Colonic mucosa (tissue), 4 donors: ENCODE measurements at places on chromosomes 3 and 15.

DNA sequence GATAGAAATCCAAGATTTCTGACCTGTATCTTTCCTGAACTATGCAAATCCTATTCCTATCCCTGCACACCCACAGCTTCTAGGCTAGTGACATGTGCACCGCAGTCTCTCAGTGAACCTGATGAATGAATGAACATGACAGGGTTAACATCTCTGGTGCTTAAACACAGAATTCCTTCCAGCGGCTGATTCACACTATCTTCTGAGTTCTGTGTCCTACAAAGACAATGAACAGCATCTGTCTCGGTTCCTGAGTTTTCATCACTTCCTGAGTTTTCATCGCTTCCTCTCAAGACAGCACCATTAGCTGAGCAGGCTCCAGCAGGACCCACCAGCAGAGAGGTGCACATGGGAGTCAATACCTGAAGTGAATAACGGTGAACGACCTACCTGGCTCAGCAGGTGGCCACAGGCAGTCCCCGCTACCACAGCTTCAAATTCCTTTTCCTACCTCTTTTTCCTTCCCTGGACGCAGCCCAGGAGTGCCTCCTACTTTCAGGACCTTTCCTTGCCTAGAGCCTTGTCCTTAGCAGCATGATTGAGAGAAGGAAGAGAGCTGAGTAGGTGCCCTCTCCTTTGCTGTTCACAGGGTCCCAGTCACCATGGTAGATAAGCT lies 113.5 kb downstream of the IGF2BP2 start:
- no peak for DNase-seq

DNA sequence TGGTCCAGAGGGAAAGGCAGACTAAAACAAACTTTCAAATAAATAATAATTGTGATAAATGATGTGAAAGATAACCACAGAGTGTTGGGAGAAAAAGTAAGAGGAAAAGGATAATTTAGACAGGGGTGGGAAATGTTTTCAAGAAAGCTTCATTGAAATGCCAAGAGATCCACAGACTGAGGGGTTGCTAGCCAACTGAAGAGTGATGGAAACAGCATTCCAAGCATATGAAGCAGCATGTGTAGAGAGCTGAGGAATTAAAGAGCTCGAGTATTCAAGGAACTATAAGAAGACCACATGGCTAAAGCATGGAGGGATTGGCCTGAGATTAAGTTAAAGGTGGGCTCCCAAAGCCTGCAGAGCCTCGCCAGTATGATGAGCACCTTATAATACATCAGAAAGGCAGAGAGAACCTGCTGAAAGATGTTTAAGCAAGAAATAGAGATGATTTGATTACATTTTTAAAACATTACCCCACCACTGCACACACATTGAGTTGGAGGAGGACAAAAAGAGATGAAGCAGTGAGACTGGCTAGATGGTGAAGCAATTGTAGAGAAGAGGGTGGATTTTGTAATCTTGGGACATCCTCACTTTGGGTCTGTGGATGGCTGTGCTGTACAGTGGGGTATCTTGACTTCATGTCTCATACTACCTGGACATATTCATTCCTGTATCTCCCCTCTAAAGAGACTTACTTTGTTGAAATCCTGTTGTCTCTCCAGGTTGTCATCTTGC lies 100.8 kb downstream of the STAC start:
- DNase-seq, result no peak

DNA sequence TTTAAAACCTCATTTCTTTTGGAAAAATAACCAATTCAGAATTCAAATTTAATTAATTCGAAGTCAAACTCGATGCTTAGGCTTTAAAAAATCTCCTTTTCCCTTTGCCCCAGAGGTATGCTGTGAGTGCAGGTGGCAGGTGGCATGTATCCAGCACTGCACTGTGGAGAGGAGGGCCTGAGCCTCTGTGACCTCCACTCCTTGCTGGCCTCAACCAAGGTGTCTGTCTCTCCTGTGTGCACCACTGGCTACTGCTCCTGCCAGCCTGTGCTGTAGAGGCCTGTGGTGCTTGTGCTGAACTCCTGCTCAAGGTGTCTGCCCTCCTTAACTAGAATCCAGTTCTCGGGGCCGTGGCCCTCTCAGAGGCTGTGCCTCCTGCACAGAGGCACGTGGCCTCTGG lies 56.2 kb upstream of the NEDD4 start:
- DNase-seq, result no peak

- no peak for DNase-seq
These were observed 55.8 kb downstream of the SHOX2 start for GRCh38 chr3:158050461-158050860.

DNA sequence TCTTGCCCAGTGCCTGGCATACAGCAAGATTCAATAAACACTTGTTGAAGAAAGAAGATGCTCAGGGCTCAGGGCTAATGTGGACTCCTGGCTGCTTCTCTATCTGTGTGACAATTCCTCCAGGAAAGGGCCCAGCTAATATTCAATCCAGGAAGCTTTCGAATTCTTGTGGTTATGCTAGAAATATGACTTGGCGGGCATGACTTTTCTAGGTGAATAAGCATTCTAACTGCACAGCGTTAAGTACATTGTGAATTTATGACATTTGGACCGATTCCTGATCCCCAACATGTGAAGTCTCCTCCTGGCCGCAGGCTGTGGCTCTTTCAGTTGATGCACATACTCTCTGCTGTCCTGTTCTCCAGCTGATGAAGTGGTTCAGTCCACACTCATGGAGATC lies 117.0 kb downstream of the IMPG2 start:
- no peak for DNase-seq

DNA sequence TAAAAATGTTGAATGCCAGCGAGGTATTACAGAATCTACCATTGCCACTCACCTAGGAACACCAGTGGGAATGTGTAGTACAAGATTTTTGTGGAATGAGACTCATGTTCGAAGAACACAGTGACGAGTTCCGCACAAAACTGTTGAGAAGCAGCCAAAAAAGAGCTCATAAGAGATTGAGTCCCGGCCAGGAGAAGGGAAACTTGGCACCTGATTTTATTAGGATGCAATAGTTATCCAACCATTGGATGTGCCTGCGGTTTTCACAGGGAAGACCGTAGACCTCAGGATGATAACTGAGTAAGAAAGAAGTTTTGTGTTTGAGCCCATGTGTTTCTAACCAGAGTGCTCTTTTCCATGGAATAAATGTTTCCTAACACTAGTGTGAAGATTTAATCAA lies 88.9 kb downstream of the PTPRG start:
- peak; percentile 53 for DNase-seq

- no peak for DNase-seq
These were observed 513.4 kb downstream of the ZNF385D start for GRCh38 chr3:21237638-21238037.

- no peak for DNase-seq
These were observed 44.8 kb downstream of the AP4E1 start for GRCh38 chr15:50953302-50953701.

- peak; percentile 17 for DNase-seq
These were observed 39.9 kb upstream of the MB21D2 start for GRCh38 chr3:192957441-192958021.

- DNase-seq, result no peak
These were observed 21.9 kb upstream of the ST3GAL6 start for GRCh38 chr3:98741121-98741716.

- DNase-seq, result no peak
These were observed 220.9 kb upstream of the SUCLG2 start for GRCh38 chr3:67875338-67875737.

- DNase-seq, result no peak
These were observed 271.5 kb downstream of the IL5RA start for GRCh38 chr3:2838546-2839157.

- DNase-seq, result no peak
These were observed 30.9 kb downstream of the CDC25A start for GRCh38 chr3:48157202-48157840.

- DNase-seq, result no peak
These were observed 99.8 kb downstream of the KCNH8 start for GRCh38 chr3:19248143-19248542.

DNA sequence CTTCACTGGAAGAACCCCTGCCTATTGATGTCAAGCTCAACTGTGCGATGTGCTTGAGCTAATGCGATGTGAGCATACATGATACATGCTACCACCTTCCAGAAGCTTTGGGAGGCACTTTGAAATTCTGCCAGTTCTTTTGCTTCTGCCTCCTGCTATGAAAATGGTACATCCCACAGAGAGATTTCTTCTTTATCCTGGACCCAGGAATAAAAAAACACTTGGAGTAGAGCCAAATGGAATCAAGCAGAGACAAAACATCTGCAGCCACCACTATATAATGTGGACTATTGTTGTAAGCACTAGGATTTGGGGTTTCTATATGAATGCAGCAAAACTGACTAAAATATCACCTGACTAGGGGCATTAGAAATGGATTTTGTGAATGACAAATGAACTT lies 119.9 kb upstream of the GAP43 start:
- DNase-seq, result no peak

- DNase-seq, result no peak
These were observed 968.4 kb downstream of the ZPLD1 start for GRCh38 chr3:103403191-103403590.

DNA sequence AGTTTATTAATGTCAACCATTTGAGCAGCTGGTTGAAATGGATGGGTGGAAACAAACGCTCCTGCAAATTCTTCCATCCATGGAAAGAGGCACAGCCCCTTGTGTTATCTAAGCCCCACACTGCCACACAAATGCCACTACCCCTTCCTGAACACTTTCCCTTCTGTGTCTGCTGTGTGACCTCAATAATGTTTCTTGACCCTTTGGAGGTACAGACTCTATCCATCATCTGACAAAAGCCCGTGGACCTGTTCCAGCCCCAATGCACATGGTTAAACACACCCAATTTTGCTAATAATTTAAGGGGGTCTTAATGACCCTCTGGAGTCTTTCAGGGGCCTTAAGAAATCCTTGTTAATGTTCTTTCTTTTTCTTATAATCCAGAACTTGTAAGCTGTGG lies 482.2 kb upstream of the CFAP20DC start:
- DNase-seq, result no peak

DNA sequence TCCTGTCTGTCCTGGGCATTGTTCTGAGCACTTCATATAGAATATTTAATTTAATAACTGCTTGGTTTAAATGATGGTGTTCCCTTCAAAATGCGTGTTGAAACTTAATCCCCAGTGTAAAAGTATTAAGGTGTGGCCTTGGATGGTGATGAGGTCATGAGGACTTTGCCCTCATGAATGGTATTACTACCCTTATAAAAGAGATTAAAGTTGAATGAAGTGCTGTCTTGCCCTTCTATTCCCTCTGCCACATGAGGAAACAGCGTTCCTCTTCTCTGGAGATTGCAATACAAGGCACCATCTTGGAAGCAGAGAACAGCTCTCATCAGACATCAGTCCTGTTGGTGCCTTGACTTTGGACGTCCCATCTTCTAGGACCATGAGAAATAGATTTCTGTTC lies 374.4 kb downstream of the PTPRG start:
- peak; percentile 20 for DNase-seq

DNA sequence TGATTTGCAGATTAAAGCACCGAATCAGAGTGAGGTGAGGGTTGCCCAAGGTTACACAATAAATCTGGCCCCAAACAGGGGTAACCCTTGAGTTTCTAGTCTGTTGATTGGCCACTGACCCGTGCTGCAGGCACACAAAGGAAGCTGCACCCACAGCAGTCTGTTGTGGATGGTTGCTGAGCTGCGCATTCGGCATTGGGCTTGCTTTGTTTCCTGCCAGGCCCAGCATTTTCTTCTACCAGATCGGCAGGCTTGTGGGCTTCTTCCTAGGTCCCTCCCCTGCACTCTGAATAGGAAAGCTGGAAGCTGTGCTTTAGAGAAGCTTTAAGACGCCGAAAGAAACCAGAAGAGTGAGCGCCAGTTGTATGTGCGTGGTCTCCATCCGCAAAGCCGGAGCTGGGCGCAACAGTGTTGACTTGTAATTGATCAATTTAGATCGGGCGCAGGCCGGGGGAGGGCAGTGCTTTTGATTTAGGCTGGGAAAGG lies 12.1 kb downstream of the B3GNT5 start:
- no peak for DNase-seq

DNA sequence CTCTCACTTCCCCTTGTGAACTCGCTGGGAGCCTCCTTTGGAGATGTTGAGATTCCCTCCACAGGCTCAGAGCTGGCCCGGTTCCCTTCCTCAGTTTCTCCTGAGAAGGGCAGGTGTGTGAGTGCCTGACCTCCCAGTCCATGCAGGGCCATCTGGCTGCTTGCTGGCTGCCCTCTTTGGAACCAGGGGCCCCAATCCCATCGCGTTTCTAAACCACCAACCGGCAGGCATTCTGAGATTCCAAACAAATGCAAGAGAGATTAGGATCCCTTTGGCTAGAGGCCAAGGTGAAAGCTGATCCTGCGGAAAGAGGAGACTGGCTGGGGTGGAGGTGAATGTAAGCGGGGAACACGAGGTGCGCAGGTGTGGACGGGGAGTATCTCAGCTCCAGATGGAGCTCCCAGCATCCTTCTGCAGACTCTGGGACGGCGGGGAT lies 2.9 kb upstream of the PRRT3 start:
- DNase-seq, result no peak

- DNase-seq, result no peak
These were observed 42.2 kb downstream of the ARHGEF3 start for GRCh38 chr3:56759532-56759931.

- DNase-seq, result no peak
These were observed 193.3 kb downstream of the CD47 start for GRCh38 chr3:107897471-107898061.

GRCh38 chr3:40137591-40138295 lies 171.8 kb upstream of the EIF1B start:
- no peak for DNase-seq

GRCh38 chr3:100084100-100084806 lies 30.0 kb downstream of the FILIP1L start:
- no peak for DNase-seq

- no peak for DNase-seq
These were observed 35.2 kb upstream of the GLCE start for GRCh38 chr15:69125236-69125635.

- DNase-seq, result no peak
These were observed 106.1 kb downstream of the OXNAD1 start for GRCh38 chr3:16370872-16371740.

- no peak for DNase-seq
These were observed 626.6 kb downstream of the MCTP2 start for GRCh38 chr15:94858011-94858410.

- no peak for DNase-seq
These were observed 69.1 kb downstream of the LRRK1 start for GRCh38 chr15:100988297-100988696.

GRCh38 chr3:133935843-133936769 lies 40.4 kb upstream of the RAB6B start:
- peak; percentile 14 for DNase-seq

DNA sequence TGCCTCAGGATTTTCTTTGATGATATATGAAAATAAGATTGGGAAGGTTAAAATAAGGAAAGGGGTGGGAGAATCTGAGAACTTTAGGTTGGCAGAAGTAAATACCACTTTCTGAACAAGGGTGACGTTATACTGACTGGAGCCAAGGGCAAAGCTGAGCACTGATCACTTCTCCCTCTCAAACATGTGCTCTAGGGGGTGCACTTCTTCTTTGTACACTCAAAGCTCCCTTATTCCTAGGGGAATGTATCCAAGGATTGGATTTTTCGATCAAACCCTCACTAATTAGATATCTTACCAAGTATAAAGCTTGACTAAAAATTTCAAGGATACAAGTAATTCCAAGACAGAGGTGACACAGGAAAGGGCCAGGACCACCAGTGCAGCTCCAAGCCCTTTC lies 243.9 kb upstream of the UMPS start:
- DNase-seq, result no peak
